ENCODE measurements at places on chromosomes 2 and 18.

DNA sequence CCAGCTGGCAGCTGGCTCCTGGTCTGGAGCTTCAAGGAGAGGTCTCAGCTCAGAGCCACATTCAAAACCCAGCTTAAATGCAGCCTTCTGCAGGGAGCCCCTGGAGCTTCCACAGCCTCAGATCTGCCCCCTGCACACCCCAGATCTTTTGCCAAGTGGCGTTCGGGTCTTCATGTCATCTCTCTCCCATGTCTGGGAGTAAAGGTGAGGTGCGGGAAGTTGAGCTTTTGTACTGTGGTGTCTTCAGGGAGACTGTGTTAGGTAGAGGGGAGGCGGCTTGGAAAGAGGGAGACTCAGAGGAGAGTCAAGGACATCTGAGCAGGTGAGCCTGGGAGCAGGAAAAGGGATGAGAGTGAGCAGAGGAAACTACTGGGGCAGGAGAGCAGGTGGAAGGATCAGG, 25.4 kb downstream of the MPHOSPH10 start:
- DNase-seq: no peak

DNA sequence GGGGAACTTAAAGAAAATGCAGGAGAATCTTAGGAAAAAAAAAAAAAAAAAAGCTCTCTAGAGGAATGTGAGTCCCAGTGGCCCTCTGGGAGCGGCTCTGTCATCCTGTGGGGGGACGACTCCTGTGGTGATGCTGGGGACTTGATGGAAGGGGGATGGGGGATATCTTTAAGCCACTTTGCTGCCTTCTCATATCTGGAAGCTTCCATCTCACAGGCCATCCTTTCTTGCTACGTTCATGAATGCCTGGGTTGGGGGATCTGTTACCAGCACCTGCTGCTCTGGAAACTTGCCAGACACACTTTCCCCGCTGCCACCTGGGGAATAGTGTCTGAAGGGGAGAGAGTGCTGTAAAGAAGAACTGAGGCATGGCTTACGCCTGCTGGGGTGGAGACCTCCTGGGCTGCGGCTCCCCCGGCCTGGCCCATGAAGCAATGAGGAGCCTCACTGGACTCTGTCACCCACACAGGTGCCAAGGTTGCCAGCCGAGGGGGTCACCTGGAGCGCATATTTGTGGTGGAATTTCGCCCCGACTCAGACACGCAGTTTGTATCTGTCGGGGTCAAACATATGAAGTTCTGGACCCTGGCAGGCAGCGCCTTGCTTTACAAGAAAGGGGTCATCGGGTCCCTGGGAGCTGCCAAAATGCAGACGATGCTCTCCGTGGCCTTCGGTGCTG, 92.8 kb downstream of the RTN4 start:
- no peak for DNase-seq

DNA sequence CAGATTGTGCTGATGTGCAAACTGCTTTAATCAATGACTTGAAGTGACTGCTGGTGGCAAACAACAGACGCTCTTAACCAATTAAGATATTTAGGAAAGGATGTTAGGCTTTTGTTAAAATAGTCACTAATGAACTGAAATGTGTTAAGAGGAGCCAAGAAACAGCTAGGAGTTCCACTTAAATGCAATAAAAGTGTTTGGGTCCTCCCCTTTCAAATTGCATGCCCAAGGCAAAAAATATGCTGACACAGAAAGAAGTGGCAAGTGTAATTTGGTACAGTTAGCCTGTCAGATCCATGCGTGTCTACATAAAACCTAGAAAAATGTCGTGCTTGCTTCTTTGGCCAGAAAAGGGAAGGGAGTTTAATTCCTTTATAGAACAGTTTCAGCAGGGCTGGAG, 61.9 kb downstream of the XRCC5 start:
- DNase-seq: no peak

- DNase-seq: no peak
These were observed 101.5 kb downstream of the VWA3B start for GRCh38 chr2:98188351-98189046.

DNA sequence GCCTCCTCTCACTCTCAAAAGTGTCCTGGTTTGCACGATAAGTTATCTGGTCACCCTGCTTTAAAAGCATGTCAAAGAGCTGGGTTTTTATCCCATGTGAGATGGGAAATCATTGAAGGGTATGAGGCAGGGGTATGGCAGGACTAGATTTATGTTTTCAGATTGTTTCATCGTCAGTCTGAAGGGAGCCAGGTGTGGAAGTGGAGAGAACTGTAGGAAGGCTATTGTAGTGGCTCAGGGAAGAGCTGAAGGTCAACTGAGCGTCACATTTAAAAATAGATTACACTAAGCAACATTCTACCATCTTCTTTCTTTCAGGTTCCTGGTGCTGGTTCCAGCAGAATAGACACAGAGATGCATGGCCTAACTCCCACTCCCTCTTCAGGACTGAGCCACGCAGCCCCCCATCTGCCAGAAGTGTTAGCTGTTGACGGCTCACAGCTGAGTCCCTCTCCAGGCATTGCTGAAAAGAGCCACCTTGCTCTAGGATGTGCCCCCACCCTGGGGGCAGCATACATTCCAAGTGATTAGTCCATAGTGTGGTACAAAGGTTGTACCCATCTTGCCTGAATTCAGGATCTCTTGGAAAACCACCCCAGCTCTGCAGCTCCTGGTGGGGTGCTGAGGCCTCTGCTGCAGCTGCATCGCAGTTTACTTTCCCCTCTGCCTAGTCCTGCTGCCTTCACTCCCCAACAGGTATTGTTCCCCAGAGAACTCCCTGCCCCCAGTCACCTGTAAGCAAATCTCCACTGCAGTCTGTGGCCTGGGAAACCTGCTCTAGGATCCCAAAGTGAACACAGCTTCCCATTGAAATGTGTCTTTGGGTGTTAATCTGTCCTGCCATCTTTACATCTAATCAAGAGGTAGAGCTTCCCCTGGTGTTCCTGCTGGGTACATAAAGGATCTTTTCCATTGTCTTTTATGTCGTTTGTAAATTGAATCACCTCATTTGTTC, 79.5 kb upstream of the KLF7 start:
- no peak for DNase-seq

Measured in activated CD4-positive, alpha-beta T cell treated with anti-CD3 and anti-CD28 coated beads, Interleukin-2, amount 50 U/mL, for 48 hours (primary cell).